ENCODE measurements at places on chromosomes 1 and 21.

GRCh38 chr1:112982853-112983536, 27.0 kb upstream of the SLC16A1 start:
- DNase-seq = no peak

DNA sequence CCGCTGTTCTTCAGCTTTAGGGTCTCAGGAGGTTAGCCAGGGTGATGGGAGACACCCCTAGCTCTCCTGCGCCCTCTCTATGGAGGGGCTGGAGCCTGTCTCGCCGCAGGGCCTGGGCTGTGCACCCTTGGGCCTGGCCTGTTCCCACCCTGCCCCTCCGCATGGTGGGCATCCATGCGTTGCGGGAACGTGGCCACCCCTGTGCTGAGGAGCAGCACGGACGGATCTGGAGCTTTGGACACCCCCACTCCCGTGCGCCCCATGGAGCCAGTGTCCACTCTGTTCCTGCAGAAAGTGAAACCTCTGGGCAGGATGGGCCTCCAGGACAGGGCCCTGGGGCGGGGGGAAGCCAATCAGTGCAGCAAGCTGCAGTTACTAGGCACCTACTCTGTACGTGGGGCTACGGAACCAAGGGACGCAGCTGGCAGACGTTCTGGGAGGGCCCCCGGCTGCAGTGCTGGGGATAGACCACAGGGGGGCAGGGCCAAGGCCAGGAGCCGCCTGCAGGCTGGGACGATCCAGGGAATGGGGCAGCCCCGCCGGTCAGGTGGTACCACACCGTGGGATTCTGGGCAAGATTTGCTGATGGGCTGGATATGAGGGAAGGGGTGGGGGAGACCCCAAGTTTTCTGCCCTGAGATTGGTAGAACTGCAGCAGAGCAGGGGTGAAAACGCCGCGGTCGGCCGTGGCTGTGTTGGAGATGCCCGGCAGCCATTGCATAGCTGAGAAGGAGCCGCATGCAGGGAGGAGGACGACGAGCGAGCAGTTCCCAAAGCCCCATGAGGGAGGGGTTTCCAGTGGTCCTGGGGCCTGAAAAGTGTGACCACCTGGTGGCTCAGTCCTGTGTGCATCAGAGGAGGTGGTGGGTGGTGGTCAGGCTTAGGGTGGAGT, 43.3 kb downstream of the TP73 start:
- peak; percentile 9 for DNase-seq

GRCh38 chr1:116428576-116428975, 55.5 kb downstream of the ATP1A1 start:
- DNase-seq = no peak

DNA sequence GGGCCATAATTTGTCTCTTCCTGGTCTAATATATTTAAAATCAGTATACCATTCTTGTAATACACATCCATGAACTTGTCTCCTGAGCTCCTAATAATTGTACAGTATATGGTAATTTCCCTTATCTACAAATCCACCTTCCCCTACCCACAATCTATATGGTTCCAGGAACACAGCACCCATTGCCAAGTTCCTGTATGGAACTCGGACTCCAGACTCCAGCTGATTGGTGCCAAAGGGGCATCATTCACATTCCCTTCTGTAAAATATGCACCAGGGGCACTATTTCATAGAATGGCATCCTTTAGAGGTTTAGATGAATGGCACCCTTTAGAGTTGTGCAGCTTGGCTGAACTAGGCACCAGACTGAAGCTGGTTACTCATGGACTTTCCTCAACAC, 58.8 kb upstream of the ZSWIM5 start:
- no peak for DNase-seq

- no peak for DNase-seq
Measured at GRCh38 chr1:17207540-17207939, 2.6 kb downstream of the PADI1 start.

DNA sequence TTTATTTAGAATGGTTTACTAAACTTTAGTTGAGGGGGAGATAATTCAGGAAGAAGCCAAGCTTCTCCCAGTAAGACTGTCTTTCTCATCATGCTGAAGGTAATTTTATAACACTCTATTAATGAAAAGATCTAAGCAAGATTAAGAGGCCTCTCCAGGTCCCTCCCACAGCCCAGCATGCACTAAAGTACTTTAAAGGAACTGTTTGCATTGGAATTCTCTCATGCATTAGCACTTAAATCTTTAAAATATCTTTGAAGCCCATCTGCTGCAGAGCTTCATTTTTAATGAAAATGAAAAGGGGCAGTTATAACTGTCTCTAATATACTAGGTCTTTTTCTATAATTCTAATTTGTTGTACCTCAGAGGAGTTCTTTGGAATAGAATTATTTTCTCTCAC, 1379.1 kb upstream of the ADGRL4 start:
- DNase-seq = no peak

DNA sequence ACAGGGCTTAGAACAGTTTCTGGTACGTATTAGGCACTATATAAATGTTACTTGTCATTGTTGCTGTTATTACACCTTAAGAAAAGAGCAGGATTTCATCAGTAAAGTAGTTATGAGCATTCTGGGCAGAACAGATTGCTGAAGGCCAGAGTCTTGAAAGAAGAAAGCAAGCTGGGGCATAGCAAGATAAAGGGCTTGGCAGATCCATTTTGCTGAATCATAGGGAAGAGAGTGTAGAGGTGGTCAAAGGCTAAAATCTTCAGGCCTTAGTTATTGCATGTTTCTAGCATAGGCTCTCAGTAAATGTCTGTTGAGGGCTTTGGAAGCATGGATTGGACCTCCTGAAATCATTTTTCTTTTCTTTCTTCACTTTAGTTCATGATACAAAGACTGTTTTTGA, 67.5 kb downstream of the PLA2G4A start:
- no peak for DNase-seq

DNA sequence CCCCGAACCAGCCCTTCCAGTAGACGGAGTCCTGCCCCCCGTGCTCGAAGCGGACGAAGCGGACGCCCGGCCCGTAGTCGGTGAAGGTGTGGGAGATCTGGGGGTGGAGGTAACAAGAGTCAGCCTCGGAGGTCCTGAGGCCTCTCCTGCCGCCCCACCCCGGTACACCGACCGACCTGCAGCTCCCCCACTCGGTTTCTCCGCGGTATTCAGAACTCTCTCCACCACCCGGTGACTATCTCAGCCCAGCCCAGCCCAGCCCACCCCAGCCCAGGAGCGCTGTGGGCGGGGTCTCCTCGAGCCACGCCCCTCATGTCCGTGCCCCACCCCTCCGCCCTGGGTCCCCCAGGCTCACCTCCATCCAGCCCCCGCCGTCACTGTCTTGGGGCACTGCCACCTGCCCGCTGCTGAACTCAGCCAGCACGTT, 5.5 kb downstream of the FBXO2 start:
- DNase-seq = peak; percentile 33

All from stimulated activated CD8-positive, alpha-beta memory T cell treated with anti-CD3 and anti-CD28 coated beads, Interleukin-15, amount 100 ng/mL, for 24 hours (primary cell).